ENCODE measurements at places on chromosomes 3 and 15.
A peak's percentile ranks its signal among the peaks of the same experiment; 100 is the strongest.

GRCh38 chr3:128591738-128592426, 58.7 kb downstream of the RPN1 start:
- no peak overlapping the region for H3K27ac ChIP-seq
- peaks cover 6% of the 10 kb centered on the region for H3K36me3 ChIP-seq
- no peaks in the 10 kb centered on the region for H3K27me3 ChIP-seq

DNA sequence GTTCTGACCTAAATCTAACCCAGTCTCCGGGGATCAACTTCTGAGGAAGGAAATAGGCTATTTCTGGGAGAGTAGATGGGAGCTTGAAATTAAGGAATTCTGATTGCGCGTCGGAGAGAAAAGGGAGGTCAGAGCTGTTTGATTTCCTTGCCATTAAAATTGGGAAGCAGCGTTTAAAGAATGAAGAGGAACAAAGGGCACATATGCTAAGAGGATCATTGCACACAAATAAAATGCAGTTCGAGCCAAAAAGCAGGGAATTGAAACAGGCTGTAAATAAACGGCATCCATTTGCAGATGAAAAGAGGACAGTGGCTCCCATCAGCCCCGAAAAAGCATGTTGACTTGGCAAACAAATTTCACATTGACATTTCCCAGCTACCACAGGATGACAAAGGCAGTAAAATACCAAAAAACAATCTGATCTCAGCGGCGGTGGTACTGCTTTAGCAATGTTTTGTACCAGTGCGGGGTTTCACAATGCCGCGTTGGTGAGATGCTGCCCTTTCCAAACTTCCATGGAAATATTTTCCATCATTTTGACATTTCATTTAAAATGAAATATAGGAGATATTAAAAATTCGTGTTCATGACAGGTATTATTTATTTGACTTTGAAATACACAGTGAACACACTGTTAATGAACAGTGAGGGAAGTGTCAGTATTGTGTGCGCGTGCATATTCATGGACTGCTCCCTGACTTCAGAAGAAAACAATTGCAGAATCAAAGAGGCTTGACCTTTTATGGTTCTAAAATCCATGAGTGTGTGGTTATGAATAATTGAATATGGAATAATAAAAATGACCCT, 108.8 kb downstream of the SQOR start:
- H3K4me1 ChIP-seq: no peaks in the 10 kb centered on the region
- H3K4me3 ChIP-seq: no peak overlapping the region
- no peak overlapping the region for H3K27ac ChIP-seq
- no peaks in the 10 kb centered on the region for H3K36me3 ChIP-seq
- H3K27me3 ChIP-seq: peaks cover 9% of the 10 kb centered on the region

DNA sequence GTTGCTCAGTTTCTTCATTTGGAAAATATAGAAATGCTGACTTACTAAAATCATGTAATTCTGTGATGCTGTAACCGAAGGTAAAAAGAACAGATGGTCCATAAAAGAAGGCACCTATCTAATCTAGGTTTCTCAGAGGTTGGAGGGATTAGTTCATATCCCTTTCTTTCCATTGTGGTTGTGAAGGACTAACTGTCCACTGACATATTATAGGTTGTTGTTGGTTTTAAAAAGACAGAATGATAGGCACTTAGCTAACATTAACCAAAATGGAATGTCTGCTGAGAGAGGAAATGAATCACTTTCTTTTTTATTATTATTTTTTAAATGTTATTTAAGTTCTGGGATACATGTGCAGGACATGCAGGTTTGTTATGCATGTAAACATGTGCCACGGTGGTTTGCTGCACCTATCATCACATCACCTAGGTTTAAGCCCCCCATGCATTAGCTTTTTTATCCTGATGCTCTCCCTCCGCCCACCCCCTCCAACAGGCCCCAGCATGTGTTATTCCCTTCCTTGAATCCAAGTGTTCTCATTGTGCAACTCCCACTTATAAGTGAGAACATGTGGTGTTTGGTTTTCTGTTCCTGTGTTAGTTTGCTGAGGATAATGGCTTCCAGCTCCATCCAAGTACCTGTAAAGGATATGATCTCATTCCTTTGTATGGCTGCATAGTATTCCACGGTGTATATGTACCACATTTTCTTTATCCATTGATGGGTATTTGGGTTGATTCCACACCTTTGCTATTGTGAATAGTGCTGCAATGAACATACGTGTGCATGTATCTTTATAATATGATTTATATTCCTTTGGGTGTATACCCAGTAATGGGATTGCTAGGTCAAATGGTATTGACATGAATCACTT, 45.8 kb downstream of the ALDH1A2 start:
- H3K27me3 ChIP-seq: no peaks in the 10 kb centered on the region
- H3K36me3 ChIP-seq: no peaks in the 10 kb centered on the region
- H3K4me1 ChIP-seq: no peaks in the 10 kb centered on the region

DNA sequence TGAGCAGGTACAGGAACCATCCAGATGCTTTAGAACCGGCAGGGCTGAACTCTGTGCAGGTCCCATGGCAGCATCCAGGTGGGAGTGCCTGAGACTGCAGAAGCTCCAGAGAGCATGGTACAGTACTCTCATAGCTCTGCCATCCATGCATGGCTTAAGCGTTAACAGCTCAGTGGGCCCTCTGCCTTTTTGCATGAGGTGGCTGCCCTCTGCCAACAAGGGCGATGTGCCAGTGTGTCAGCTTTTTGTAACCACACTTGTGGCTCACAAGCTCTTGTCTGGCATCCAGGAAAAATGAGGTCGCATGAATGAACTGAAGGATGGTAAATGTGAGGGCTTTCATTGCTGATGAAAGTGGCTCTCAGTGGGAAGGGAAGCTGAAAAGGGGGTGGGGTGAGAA, 950.1 kb downstream of the DIPK2A start:
- H3K4me3 ChIP-seq: no peak overlapping the region
- H3K27ac ChIP-seq: no peak overlapping the region
- H3K4me1 ChIP-seq: peaks cover 5% of the 10 kb centered on the region
- no peak for DNase-seq
- H3K36me3 ChIP-seq: no peaks in the 10 kb centered on the region

DNA sequence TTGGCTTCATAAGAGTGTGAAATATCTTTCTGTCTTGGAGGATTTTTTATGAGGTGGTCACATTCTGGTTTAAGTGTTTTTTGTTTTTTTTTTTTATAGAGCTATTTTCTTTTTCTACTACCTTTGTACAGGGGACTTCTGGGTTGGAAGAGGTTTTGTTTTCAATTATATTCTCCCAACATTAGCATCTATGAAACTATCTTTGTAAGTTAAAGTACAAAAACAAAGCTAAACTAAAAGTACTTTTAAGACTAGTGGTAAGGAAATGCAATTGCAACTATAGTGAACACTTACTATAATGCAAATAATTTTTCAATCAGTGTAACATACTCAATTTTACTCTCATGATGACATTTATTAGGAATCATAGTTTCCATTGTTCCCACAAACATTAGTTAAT, 688.2 kb downstream of the SI start:
- H3K4me3 ChIP-seq: no peak overlapping the region
- no peaks in the 10 kb centered on the region for H3K36me3 ChIP-seq
- H3K4me1 ChIP-seq: peaks cover 6% of the 10 kb centered on the region
- no peak for DNase-seq
- H3K27ac ChIP-seq: no peak overlapping the region

DNA sequence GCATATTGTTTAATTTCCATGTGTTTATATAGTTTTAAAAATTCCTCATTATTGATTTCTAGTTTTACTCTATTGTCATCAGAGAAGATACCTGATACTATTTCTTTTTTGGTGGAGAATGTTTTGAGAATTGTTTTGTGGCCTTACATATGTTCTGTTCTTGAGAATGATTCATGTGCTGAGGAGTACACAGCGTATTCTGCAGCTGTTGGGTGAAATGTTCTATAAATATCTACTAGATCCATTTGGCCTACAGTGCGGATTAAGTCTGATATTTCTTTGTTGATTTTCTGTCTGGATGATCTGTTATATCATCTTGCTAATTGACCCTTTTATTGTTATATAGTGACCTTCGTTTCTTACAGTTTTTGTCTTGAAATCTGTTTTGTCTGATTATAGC, 109.7 kb downstream of the UBE2E2 start:
- peaks cover 5% of the 10 kb centered on the region for H3K36me3 ChIP-seq
- peak overlapping the region; percentile 90 for H3K27ac ChIP-seq
- DNase-seq: no peak
- H3K4me3 ChIP-seq: peak overlapping the region; percentile 38
- H3K4me1 ChIP-seq: peaks cover 35% of the 10 kb centered on the region

- no peaks in the 10 kb centered on the region for H3K36me3 ChIP-seq
- no peak overlapping the region for H3K4me3 ChIP-seq
- peaks cover 31% of the 10 kb centered on the region for H3K4me1 ChIP-seq
- no peak overlapping the region for H3K27ac ChIP-seq
Observed at GRCh38 chr15:93462690-93463089, 373.7 kb upstream of the RGMA start.

- no peaks in the 10 kb centered on the region for H3K27me3 ChIP-seq
- H3K36me3 ChIP-seq: no peaks in the 10 kb centered on the region
- H3K4me3 ChIP-seq: peak overlapping the region; percentile 22
Observed at GRCh38 chr3:146189519-146190173, 28.7 kb upstream of the PLOD2 start.

GRCh38 chr3:152193673-152194267, 75.0 kb upstream of the MBNL1 start:
- no peak overlapping the region for H3K27ac ChIP-seq
- no peaks in the 10 kb centered on the region for H3K27me3 ChIP-seq
- no peak overlapping the region for H3K4me3 ChIP-seq
- H3K36me3 ChIP-seq: no peaks in the 10 kb centered on the region

DNA sequence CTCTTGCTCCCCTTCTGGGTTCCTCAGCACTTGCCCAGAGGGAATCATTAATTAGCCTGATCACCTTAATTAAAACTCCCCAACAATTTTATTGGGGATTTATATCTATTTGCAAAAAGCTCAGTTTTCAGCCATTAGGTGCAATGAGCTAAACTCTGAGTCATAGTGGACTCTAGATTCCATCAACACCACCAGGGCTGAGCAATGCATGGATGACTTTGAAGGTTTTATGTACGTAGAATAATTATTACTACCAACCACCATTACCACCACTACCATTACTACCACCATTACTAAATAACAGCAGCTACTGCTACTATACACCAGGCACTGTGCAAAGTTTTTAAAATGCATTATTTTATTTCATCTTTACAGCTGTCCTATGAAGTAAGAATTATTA, 81.2 kb downstream of the ZNF621 start:
- no peaks in the 10 kb centered on the region for H3K36me3 ChIP-seq
- DNase-seq: no peak
- no peak overlapping the region for H3K4me3 ChIP-seq
